NCI-H69 (cell line): ENCODE measurements at places on chromosomes 12 and 14.
A peak's percentile ranks its signal among the peaks of the same experiment; 100 is the strongest.

DNA sequence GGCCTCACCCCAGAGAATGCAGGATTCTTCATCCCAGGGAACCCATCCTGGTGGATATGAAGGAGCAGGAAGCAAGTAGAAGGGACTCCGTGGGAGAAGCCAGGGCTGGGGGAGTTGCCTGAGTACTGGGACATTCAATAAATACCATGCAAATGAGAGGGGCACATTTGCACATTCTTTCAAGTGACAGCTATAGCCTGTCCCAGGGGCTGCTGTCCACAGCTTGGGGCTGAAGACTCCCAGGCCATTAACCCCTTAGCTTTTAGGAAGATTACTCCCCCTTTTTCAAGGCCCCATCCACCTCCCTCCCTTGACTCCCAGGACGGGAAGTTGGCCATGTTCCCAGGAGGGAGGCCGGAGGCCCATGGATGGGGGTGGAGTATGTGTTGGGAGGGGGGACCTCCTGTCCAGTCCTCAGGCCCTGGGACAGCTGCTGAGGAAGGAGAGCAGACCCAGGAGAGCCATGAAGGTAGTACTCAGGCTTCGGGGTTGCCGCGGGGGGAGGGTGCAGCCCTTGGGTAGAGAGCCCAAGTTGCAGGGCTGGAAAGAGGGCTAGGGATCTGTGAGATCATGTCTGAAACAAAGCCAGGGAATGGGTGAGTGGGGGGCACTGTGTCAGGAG is 974 bp upstream of the TNS2 start:
- peak; percentile 25 for DNase-seq

DNA sequence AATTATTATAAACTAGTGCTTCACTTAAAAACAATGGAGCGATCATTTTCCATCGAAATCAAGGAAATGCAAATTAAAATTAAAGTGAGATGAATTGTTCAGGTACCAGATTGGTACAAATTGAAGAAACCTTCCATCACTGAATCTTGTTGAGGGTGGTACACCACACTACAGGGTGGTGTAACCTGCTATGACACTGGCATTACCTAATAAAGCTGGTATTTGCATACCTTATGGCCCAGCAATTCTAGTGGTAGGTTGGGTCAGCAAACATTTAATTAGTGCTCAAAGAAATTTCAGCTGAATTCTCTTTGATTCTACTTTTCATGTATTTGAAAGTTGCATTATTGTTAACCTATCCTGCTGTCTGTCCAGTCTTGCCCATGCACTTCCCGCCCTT is 9.2 kb downstream of the TIGAR start:
- no peak for DNase-seq

GRCh38 chr14:91346838-91347173 is 70.8 kb downstream of the CCDC88C start:
- no peak for DNase-seq

DNA sequence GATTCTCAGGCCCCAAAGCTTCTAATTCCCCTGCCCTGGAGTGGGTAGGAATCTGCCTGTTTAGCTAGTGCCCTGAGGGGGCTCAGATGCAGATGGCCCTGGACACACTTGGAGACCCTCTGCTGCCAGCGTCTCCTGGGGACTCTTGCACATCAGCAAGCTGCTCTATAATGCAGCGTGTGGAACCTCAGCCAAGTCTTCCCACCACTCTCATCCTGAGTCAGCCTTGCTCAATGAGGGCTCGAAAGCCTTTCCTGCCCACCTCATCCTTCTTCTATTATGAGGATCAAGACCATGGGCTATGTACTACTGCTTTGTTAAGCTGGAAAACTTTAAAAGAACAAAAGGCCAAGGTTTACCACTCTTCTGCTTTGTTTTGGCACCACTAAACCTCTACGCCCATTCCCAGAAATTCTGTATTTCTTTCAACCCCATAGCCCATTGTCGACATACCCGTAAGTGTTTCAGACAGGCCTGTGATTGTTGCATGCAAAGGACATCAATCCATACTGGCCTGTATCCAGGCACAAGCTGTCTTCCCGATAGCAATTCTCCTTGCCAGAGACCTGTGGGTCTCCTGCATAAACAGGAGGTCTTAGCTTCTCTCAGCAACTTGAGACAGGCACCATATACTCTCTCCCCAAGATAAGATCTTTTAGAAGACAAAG is 246.9 kb downstream of the DPF3 start:
- no peak for DNase-seq

- DNase-seq: no peak
Measured at GRCh38 chr14:80269353-80269925, 58.1 kb upstream of the DIO2 start.

GRCh38 chr14:52852810-52853521 is 61.6 kb upstream of the GNPNAT1 start:
- DNase-seq: peak; percentile 88
